ENCODE measurements at places on chromosomes 1 and 21.

- no peak for DNase-seq
These were observed 1.0 kb downstream of the LIN28A start for GRCh38 chr1:26411624-26412074.

DNA sequence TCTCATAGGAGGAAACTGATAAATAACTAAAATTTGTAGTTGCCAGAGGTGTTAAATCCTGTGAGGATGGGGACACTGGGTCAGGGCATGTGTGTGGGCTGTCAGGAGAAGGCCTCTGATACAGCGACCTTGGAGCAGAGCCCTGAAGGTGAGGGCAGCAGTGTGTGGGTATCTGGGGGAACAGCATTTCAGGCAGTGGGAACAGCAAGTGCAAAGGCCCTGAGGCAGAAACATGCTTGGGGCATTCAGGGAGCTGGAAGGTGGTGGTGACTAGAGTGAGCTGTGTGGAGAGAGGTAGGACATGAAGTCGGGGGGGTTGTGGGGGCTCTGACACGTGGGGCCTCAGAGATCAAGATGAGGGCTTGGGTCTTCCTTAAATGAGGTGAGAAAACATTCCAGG, 30.7 kb downstream of the ARHGEF10L start:
- no peak for DNase-seq

GRCh38 chr1:40075266-40075665, 21.8 kb downstream of the PPT1 start:
- no peak for DNase-seq

DNA sequence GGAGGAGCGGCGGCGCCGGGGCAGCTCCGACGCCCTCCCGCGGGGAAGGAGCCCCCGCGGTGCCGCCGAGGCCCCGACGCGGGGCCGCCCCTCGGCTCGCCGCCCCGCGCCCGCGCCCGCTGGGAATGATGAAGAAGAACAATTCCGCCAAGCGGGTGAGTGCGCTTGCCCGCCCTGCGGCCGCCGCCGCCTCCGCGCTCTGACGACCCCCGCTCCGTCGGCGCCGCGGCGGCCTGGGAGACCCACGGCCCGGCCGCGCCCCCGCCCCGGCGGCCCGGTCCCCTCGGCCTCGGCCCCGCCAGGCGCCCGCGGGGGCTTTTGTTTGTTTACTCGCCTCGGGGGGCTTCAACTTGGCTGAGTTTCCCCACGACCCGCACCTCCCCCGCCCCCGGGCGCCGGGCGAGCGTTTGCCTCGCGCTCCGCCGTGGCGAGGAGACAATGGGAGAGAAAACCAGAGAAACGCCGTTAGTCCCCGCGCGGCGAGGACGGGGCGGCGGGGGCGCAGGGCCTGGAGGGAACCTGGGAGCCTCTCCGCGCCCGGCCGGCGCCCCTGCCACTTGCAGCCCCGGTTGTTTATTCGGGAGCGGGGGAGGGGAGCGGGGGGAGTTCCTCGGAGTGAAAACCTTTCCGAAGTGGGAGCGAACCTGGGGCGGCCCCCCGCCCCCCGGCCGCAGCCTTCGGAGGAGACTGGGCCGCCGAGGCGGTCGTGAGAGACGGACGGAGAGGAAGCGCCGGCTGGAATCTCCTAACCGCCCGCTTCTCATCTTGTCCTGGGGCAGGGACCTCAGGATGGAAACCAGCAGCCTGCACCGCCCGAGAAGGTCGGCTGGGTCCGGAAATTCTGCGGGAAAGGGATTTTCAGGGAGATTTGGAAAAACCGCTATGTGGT, 661 bp downstream of the PLEKHO1 start:
- peak; percentile 81 for DNase-seq

DNA sequence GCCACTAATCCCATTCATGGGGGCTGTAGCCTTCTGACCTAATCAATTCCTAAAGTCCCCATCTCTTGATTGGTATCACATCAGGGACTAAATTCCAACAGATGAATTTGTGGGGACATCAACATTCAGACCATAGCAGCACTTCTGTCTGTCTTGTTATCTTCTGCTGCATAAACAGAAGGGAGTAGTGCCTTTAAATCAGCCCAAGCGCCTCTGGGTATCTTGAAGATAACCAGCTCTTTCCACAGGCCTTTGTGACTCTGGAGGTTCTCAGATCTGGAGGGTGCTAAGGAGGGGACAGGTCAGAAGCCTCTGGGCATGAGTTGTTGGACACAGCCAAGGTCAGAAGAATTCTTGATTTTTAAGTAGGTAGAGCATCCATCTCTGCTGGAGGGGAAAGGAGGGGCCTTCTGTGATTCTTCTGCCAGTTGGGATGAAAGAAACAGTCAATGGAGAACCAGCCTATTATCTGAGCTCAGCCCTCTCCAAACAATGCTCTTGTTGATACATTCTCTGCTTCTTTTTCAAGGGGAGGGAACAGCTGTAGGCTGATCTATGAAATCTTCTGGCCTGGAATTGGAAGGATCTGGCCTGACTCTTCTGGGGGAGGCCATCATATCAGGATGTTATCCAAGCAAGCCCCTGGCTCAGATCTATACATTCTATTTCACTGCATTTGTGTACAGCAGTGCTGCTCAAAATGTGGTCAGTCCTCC, 31.3 kb upstream of the LRIG2 start:
- DNase-seq: no peak

GRCh38 chr1:96144636-96145035, 576.9 kb upstream of the PTBP2 start:
- no peak for DNase-seq

Data from aorta (tissue), 5 donors.